ENCODE measurements at places on chromosomes 3 and 15.
A peak's percentile ranks its signal among the peaks of the same experiment; 100 is the strongest.

DNA sequence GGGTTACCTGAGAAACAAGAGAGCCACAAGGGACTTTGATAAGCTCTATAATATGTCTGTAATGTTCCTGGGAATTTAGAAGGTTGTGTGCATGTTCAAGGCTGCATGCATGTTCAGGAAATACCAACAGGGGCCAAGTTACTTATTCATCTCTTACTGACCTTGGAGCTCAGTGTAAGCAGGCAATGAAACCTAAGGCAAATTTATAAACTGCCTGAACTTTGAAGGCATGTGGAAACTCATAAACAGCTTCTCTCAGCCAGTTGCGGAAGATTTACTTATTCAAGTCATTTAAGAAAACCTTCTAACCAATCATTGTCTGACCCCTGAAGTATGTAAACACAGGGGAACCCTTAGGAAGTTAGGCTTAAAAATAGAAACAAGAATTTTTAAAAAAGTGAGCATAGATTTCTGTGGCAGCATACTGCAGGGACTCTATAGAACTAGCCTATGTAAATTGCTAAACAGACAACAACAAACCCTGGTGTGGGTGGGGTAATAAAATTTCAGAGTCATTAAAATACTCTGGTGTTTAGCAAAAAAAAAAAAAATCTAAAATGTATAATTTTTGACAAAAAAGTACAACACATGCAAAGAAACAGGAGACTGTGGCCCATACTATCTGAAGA is 57.2 kb downstream of the SLC15A2 start:
- no peak for DNase-seq

GRCh38 chr15:74906067-74906449 is 593 bp downstream of the FAM219B start:
- DNase-seq = no peak

GRCh38 chr3:160302806-160303205 is 77.6 kb downstream of the C3orf80 start:
- no peak for DNase-seq

DNA sequence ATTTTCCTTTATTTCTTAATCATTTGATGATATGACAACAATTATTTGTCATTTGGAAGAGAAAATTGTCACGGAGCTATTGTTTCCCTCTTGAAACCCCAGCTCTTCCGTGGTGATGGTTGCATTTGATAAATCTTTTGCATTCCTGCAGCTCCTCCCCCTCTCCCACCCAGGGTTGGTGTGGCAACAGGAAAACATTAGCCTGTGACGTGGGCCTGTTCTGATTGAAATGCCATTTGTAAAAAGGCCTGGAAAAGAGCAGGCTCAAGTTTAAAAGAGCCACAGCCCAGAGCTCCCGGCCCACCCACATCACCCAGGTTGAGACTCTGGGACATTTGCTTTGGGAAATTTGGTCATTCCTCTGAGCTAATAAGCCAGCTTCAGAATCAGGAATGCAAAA is 282.5 kb downstream of the RPLP1 start:
- DNase-seq = peak; percentile 43

- DNase-seq = peak; percentile 76
Measured at GRCh38 chr3:55486101-55486856, 827 bp downstream of the WNT5A start.

GRCh38 chr3:2166552-2166951 is 67.9 kb downstream of the CNTN4 start:
- DNase-seq = no peak

- DNase-seq = peak; percentile 10
Measured at GRCh38 chr15:59892985-59893384, 111.1 kb upstream of the FOXB1 start.

- no peak for DNase-seq
Measured at GRCh38 chr3:161838021-161838420, 341.4 kb downstream of the OTOL1 start.

- DNase-seq = no peak
Measured at GRCh38 chr3:162236949-162237348, 740.3 kb downstream of the OTOL1 start.

GRCh38 chr3:27209617-27210264 is 159.4 kb downstream of the NEK10 start:
- DNase-seq = no peak

DNA sequence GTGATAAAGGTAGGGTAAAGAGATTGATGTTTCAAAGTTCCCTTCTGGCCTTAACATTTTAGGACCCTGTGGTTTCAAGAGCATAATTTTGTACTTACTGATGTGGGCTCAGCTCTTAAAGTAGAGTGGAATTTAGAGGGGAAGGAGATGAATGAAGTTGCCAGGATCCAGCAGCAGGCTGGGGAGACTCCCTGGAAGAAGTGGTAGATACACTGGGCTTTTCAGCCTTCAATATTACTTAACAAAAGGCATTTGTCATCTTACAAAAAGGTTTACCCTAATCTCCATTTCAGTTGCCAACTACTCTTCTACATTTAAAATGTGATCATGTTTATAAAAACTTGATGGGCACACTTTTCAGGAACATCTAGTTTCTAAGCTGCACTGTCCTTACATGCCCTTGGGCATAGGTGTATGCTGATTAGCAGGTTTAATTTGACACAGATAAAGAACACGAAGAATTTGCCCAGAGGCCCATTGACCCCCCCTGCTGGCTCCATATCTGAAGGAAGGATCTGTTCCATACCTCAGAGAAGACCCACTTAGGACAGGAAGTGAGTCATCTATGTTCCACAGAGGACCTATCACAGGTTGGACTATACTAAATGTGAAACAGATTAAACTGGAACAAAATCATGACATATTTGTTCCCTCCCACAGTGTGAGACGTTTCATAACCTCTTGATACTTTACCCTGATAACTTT is 93.0 kb upstream of the LPP start:
- DNase-seq = peak; percentile 72

DNA sequence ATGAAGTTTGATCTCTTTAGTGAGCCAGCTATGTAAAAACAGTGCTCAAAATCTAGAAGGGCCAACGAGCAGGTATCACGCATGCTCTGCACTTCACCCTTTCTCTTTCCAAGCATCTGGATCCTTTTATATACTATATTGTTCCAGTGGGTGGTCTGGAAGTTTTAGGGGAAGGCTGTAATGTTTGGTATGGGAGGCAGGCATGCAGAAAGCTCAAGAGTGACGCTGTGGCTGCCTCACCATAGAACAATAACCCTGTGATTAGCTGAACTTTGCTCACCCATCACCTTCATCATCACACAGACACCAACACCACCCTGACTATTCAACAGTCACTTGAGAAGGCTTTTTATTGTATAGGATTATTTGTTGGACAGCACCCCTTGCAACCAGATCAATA is 81.6 kb downstream of the FBN1 start:
- DNase-seq = peak; percentile 56

DNA sequence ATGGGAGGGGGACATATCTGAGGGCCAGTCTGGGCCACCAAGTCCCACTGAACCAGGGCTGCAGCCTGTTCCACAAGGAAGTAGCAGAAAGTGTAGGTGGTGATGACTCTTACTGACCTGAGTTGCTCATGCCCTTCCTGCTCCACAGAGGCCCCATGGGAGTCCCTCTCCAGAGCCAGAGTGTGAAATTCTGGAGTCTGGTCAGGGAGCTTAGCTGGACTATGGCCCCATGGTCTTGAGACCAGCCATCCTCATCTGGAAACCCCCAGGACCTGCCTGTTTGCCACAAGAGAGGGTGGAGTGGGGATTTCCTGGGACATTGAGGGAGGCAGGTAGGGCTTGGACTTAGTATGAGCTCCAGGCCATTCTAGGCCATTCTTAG is 3.0 kb downstream of the SPINT1 start:
- no peak for DNase-seq

GRCh38 chr3:195770081-195770840 is 41.5 kb downstream of the MUC4 start:
- no peak for DNase-seq

GRCh38 chr15:63452552-63453136 is 51.7 kb upstream of the USP3 start:
- no peak for DNase-seq

GRCh38 chr15:64105113-64105704 is 9.4 kb downstream of the SNX1 start:
- peak; percentile 19 for DNase-seq

DNA sequence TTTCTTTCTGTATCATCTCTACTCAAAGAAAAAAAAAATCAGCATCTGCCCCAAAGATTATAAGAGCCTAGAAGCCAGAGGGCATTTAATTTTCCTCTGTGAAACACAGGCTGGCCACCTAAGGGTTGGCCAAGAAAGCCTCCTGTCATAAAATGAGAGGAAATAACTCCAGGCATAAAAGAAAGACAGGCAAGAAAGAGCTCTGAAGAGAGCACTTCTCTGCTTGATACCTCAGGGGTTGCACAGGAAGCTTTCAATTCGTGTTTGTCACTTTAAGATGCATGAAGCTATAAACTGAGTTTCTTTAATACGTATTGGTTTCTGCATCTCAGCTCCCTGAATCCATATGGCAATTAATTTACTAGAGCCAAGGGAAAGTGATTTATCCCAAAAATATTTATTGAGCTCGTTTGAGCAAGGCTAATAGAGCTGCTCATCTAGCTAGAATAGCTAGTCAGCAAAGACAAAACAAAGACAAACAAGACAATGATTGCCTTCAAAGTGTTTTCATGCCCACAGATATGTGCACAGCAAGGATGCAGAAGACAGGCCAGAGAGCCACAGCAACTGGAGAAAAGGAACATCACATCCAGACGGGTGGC is 35.5 kb downstream of the ATP8B4 start:
- no peak for DNase-seq

DNA sequence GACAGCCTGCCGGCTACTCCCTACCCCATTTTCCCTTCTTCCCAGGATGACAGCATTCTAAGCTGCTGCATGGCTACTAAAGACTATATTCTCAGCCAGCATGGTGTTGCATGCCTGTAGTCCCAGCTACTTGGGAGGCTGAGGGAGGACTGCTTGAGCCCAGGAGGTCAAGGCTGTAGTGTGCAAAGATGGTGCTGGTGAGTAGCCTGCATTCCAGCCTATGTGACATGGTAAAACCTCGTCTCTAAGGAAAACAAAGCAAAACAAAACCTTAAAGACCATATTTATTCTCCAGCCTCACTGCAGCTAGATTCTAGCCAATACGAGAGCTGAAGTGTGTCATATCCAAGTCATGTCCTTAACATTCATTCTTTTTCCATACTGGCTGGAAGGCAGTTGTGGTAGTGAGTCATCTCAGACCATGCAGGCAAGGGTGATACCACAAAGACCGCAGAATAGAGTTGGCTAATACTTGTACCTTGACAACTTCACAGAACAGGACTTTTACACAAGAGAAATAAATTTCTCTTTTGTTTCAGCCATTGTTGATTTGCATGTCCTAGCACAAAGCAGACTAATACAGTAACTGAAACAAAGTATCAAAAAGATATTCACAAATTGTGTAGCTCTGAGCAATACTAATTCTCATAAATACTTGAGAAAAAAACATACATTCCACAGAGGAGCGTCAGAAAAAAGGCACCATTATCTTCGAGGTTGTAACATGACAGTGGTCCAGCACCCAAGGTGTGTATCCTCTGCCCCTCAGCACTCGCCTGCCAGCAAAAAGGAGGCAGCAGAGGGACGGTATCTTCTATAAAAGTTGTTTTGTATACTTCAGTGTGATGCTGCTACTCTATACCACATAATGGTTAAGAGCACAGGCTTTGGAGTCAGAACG is 14.8 kb downstream of the PBRM1 start:
- DNase-seq = peak; percentile 100

DNA sequence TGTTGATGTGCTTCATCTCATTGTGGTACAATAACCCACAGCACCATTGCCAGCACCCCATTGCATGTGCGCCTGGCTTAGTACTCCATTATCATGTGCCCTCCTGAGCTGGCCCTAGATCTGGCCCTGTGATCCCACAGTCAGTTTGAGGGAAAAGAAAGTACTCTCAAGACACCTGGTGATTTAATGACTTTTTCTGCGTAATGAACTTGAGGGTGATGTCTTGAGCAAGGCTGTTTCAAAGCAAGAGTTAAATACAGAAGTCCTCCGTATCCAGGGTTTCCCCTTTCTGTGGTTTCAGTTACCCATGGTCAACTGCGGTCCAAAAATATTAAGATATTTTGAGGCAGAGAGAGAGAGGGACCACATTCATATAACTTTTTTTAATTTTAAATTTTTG is 16.3 kb downstream of the C3orf20 start:
- no peak for DNase-seq

DNA sequence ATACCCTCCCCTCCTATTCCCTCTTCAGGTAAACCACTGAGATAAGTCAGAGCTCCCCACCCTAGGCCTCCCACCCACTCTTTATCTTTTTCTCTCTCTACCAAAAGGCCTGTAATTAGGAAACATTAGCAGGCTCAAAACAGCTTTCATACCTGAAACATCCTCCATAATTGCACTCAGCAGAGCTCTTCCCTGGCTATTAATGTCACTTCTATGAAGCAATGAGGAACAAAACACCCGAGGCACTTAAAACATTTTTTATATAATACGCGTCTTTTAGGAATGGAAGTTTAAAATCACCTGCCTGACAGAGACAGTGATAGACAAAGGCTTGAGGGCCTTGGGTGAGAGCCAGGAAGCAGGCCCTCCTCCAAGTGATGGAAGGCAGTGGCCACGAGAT is 138.9 kb downstream of the EPHB1 start:
- DNase-seq = no peak

DNA sequence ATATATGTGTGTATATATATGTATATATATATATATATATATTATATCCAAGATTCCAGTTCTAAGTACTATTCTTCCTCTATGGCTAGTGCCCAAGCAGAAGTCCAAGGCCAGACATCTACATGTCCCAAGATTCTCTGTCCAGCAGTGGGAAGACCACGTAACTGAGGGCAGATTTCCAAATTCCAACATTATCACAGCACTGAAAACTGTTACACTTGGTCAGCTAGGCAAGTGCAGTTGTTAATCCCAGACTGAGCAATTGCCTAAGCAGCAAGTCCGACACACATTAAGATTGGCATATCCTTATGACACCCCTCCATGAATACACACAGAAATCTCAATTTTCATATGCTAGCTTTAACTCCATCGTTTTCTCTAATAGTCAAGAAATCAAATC is 1148.5 kb downstream of the IGSF11 start:
- DNase-seq = no peak

GRCh38 chr3:53051929-53052328 is 6.1 kb upstream of the SFMBT1 start:
- no peak for DNase-seq

- DNase-seq = peak; percentile 21
Measured at GRCh38 chr3:152176998-152177397, 91.7 kb upstream of the MBNL1 start.

DNA sequence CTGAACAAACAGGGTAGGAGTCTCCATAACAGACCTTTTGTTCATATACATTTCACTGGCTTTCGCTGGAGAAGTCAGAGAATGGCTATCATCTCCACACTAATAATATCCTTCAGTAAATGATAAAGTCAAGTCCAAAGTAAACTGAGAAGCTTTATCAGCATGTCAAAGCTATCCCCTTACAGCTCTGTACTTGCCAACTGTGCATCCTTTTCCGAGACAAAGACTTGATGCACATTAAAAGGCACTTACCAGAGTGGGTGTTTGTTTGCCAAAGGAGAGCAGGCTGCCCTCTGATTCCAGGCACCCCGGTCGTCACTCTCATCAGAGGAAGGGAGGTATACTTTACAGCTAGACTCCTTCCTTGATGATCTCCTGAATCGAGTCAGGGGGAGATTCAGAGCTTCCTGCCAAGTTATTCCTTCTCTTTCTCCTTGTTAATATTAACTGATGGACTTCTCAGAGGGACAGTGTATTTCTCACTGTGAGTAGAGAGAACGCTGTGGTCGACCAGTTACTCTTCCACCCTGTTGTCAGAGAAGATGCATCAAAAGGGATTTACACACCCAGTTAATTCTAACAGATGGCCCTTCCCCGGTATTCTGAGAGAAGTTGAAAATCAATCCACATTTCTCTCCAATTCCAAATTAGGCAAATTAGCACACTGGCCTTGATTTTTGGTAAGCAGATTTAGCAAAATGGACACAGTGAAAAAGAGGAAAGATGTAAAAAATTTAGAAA is 504.7 kb upstream of the NR2F2 start:
- DNase-seq = no peak
